ENCODE measurements at places on chromosomes 7 and 10.

- no peak for DNase-seq
Observed at GRCh38 chr10:16915300-16915699, 98.1 kb upstream of the RSU1 start.

GRCh38 chr7:124723012-124723411 lies 42.6 kb downstream of the GPR37 start:
- no peak for DNase-seq

DNA sequence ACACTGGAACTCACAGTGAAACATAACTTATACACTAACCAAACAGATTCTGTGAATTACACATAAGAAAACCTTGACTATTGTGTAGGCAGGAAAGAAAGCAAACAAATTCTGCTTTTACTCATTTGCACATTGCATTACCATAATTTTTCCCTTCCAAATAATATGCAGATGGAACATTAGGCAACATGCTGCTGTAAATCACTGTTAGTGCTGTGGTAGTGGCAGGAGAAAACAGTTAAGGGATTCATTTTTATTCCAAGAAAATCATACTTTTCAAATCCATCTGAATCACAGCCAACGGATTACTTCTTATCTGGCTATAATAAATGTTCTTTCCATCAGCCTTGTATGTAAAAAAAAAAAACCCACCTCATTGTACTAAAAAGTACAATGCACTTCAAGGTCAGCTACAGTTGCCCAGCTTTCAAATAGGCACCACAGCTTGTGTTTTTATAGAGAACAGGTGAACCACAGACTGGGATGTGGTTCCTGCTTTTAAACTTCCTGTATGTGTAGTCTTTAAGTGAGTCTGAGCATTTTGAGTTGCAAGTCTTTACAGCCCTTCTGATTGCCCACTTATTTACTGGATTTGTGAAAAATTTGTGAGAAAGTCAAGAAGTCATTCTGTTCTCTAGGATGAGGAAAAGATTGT lies 590.0 kb upstream of the SEMA3D start:
- DNase-seq, result no peak

DNA sequence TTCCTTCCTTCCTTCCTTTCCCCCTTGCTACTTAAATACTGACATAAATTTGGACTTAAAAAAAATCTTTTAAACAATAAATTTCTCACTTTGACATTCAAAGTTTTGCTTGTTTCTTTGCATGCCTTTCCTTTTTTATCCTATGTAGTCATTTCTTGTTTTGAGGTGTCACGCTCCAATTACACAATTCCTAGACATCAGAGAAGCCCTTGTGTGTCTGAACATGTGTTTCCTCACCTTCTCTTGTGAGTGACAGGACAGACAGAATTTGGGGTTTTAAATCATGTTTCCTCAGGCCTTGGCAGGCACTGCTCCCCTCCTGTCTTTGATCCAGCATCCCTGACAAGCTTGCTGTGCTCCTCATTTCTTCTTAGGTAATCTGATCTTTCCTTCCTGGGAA lies 91.3 kb downstream of the CYTH3 start:
- no peak for DNase-seq

DNA sequence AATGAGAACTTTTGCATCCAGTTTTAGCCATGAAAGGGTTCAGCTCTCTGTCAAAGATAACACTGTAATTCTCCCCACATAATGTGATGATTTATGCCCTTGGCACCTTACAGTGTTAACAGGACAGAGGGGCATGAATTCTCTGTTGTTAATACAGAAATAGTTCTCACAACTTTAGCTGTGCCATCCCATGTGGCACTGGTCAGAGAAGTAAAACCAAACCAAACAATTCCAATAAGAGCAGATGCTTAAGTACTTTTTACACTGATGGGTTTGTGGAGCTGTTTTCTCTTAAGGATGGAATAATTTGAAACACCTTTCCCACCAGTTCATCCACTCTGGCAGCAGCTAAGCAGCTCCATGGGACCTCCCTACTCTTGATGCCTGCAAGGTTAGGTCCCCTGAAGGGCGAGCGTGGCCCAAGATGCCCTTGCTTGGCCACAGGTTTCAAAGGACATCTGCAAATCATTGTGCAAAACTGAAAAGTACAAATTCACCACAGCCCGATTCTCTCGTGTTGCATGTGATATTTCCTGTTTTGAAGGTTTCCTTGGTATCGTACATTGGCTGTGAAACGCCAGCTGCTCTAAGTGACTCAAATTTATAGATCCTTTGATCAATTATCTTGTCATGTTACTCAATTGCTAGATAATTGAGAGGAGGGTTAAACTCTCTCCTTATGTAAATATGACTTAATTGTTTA lies 82.5 kb upstream of the CREB5 start:
- no peak for DNase-seq

DNA sequence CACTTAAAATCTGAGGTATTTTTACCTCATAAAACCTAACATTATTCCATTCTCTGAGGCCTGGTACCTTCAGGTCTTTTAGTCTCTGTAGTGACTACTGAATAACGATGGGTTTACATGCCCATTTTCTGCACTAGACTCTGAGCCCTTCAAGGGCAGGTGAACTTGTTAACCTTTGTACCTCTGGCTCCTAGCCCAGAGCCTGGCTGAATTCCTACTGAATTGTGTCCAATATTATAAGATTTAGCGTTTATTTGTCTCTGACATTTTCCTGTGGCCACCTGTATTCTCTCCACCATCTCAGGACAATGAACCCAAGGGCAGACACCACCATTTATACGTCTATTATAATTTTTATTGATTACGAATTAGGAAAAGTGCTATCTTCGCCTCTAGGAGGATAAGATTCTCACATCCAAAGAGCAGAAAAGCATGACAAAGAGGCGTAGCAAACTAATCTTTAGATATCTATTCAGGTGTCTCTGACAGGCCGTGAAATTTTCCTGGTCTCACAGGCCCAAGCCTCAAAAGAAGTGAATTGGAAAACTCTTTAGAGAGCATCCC lies 27.9 kb upstream of the HNRNPH3 start:
- no peak for DNase-seq

Data from omental fat pad (tissue), 4 donors.